Activated CD4-positive, alpha-beta T cell treated with anti-CD3 and anti-CD28 coated beads, Interleukin-2, amount 10 ng/mL, durations not matched to agents 24 days and 14 days (primary cell): ENCODE measurements at places on chromosomes 16 and 17. TPM values are rescaled to one million over a fixed set of nuclear protein-coding genes. Genes with fewer than 3 reads are reported as not detected.

Gene NPIPA2
- 3.1 and 6.5 TPM in 2 replicates for total RNA-seq

Gene PLEKHH3
- 0.77 and 1.1 TPM in 2 replicates for total RNA-seq

Gene PMFBP1
- 0.21 TPM in 1 of 2 replicates, not detected in the other for total RNA-seq

Gene CFAP20
- total RNA-seq, result 62.7 and 63.2 TPM in 2 replicates

Gene SLC5A11
- total RNA-seq, result not detected in 2 replicates
